Activated naive CD8-positive, alpha-beta T cell treated with anti-CD3 and anti-CD28 coated beads for 36 hours (primary cell): ENCODE measurements at places on chromosomes 3 and 15.
A peak's percentile ranks its signal among the peaks of the same experiment; 100 is the strongest.

GRCh38 chr15:57160823-57161560 is 215.3 kb upstream of the CGNL1 start:
- DNase-seq: no peak

DNA sequence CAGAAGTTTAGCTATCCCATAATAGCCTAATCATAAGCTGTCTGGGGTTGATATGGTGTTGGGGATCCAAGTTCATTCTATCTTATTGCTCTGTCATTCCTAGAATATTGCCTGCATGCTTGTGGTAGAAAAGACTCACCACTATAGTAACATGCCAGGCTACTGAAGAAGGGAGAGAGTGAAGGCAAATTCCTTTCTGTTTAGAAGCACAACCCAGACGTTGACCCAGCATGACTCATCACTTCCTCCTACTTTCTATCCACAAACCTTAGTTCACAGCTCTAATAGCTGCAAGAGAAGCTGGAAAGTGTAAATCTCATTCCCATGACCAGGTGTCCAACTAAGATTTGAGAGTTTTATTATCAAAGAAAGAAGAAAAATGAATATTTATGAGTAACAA is 57.8 kb upstream of the NMD3 start:
- no peak for DNase-seq

GRCh38 chr15:52112203-52112750 is 298 bp downstream of the BCL2L10 start:
- peak; percentile 57 for DNase-seq

DNA sequence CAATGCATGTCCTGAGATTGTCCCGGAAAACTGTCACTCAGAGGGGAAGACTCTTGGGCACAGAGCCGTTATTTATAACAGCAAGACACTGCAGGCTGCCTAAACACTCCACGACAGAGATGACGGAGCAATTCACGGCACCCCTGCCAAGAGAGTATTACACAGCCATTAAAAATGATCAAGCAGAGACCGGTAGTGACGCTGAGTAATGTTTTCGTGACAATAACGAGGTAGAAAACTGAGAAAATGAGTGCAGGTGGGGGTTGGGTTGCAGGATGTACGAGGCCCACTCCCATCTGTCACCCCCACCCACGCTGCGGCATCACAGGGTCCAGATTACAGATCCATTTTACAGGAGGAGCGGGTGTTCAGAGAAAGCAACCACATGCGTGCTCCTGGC is 58.9 kb upstream of the LINGO1 start:
- DNase-seq: no peak

GRCh38 chr15:68610825-68611224 is 32.0 kb downstream of the CORO2B start:
- DNase-seq: no peak

- peak; percentile 29 for DNase-seq
These were observed 99.3 kb upstream of the CHRNA7 start for GRCh38 chr15:31930967-31931366.

DNA sequence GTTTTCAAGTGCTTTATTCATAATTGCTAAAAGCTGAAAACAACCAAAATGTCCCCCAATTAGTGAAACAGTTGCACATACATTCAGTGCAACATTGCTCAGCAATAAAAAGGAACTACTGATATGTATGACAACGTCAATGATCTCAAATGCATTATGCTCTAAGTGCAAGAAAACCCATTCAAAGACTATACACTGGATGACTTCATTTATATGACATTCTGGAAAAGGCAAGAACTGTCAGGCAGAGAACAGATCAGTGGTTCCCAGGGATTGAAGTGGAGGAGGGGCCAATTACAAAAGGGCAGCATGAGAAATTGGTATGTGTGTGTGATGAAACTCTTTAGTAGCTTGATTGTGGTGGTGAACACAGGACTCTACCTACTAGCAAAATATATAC is 585.6 kb downstream of the TBL1XR1 start:
- DNase-seq: no peak

DNA sequence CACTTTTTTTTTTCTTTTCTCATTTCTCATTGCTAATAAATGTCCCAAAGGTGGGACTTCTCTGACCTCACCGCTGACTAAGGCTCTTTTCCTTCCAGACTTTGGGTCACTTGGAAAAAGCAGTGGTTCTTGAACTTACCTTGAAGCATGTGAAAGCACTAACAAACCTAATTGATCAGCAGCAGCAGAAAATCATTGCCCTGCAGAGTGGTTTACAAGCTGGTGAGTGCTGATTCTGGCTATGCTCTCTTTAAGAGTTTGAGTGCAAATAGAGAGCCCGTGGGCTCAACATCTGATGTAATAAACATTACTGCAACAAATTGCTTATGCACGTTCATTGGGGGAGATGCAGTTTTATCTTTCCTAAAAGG is 2.0 kb downstream of the BHLHE40 start:
- no peak for DNase-seq

DNA sequence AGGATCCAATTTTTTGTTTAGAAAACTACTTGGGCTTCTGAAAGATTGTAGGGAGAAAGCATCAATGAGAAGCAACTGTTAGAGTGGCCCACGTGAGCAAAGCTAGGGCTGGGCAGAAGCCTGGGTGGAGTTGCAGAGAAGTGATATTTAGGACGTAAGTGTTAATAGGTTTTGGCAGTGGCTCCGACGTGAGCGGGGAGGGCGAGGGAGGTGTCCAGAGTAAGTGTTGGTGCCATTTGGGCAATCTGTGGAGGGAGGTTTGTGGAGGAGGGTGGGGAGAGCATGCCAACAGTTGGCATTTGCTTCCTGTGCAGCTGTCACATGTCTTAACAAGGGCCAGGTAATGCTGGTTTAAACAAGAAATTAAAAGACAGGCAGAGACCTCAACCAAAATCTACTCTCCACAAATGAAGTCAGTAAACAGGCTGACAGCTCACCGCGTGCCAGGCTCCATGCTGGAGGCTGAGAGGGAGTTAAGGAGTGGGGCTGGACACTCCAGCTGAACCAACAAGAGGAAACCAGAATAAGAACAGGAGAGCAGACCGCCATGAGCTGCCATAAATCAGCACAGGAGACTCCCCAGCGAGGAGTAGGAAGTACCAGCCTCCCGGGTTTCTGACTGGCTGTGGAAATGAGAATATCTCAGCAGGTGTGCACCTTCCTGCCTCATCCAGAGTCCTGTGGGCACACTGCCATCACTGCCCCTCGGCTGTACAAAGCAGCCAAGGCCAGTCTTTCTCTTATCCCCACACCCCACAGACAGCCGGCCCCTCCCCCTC is 232.6 kb downstream of the ABHD5 start:
- DNase-seq: no peak

GRCh38 chr15:52256366-52256765 is 39.2 kb downstream of the MYO5C start:
- peak; percentile 59 for DNase-seq

DNA sequence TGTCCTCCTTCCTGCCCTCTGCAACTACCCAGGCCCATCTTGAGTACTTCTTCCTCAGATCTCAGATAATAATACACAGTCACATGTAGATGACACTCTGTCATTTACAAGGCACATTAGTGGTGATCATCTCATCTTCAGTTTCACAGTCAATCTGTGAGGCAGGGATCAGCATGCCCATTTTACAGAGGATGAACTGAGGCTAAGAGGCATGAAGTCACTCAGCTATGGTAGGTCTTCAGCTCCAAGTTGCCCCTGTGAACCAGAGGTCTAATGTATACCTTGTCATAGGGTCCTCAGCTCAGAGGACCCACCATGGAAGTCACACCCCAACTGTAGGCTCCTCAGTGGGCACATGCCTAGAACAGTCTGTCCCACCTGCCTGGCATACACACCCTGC is 4.2 kb upstream of the CILP start:
- no peak for DNase-seq

DNA sequence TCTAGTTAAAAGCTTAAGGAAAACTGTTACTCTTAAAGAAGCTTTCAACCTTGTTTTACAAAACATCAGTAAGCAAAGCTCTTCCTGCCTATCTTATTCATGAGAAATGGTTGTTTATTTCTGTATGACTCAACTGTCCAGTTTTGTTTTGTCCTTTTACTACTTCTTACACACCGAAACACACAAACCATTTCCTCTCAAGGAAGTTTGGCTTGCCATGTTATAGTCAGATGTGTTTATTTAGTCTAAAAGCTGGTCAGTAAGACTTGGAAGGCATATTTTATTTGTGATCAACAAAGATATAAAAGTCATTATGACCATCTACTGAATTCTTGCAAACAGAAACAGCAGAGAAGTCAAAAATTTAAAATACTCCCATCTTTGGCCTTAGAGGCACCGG is 53.2 kb upstream of the RBSN start:
- DNase-seq: no peak

DNA sequence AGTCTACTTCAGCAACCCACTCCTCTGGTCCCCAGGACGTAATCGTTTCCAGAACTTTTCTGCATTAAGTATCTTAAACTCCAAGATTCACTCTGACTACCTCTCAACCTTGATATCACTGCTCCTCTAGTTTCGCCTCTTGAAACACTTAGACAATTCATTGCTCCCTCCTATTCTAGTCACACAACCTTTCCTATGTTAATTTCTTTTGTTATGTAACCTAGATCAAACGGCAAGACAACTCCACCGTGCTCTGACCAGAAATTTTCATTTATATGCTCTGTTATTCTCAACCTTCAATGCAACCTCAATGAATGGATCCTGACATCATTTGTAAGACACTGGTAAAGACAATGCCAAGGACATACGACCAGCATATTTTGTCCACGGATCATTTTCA is 71.3 kb downstream of the CADM2 start:
- no peak for DNase-seq

GRCh38 chr3:168472783-168473182 is 377.1 kb upstream of the GOLIM4 start:
- no peak for DNase-seq

- DNase-seq: no peak
These were observed 197.1 kb upstream of the TPM1 start for GRCh38 chr15:62845241-62846126.

- DNase-seq: no peak
These were observed 17.8 kb upstream of the IREB2 start for GRCh38 chr15:78420220-78420619.

- DNase-seq: no peak
These were observed 23.3 kb downstream of the ZNF710 start for GRCh38 chr15:90024406-90024805.

- no peak for DNase-seq
These were observed 5.1 kb downstream of the PSTPIP1 start for GRCh38 chr15:76999996-77000395.

DNA sequence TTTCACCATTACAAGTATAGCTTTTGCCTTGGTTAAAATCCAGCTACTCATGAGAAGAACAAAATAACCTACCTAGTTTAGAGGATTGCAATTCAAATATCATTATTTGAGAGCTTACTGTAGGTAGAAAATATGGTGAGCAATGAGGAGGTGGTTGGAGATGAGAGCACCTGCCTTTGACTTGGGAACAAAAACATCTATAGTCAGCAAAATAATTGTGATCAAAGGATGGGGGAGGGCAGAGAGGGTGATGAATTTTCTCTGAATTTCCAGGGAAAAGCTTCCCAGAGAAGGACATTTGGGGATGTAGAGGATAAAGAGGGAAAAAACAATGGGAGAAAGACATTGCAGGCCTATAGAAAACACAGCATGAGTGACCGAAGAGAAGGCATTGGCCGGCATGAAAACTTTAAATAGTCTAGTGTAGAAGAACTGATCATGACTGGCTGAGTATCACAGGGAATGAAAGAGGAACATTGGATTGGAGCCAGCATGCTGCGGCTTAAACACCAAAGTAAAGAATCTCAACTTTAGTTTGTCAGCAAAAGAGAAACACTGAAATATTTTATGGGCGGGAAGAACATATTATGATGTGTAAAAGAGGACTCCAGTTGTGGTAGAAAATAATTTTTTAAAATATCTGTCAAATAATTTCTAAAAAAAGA is 581.3 kb downstream of the UNC13C start:
- DNase-seq: no peak

- no peak for DNase-seq
These were observed 60.4 kb downstream of the KBTBD12 start for GRCh38 chr3:127975153-127976029.

GRCh38 chr3:31932990-31933389 is 48.1 kb downstream of the OSBPL10 start:
- no peak for DNase-seq

DNA sequence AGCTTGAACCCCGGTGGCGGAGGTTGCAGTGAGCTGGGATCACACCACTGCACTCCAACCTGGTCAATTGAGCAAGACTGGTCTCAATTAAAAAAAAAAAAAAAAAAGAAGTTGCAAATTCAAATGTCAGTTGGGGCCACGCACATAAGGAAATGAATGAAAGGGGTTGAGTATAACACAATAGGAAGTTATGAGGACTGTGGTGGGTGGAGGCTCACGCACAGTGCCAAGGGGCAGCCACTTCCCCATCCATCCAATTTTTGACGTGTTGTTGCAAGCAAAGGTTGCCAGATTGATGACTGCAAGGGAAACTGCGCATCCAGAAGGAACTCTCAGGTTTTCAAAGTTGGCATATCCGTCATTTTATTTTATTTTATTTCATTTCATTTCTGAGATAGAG is 532.2 kb downstream of the NTRK3 start:
- no peak for DNase-seq

- DNase-seq: no peak
These were observed 44.8 kb downstream of the CCR3 start for GRCh38 chr3:46286947-46287565.

DNA sequence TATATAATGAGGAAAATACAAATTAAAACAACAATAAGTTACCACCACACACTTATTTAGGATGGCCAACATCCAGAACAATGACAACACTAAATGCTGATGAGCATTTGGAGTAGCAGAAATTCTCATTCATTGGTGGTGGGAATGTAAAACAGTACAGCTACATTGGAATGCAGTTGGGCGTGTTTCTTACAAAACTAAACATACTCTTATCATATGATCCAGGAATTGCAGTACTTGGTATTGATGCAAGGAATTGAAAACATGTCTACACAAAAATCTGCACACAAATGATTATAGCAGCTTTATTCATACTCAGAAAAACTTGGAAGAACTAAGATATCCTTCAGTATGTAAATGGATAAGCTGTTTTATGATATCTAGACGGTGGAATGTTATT is 594.2 kb downstream of the ZBBX start:
- no peak for DNase-seq

DNA sequence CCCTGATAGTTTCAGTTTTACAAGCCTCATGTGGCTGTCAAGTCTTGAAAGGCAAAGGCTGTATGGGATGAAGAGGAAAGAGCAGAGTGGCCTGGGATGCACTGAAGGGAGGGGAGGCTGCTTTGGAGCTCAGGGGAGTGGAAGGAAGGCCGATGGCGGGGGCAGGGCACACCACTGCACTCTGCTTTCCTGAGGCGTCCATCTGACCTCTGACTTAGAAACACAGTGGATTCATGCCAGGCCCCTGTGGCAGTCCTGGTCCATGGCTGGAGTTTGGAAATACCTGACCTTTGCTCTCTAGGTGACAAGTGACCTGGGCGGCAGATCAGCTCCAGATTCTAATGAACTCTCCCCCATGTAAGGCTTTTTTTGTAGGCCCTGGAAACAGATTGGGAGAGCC is 19.0 kb downstream of the FAH start:
- no peak for DNase-seq

GRCh38 chr3:99172736-99173657 is 271.5 kb upstream of the DCBLD2 start:
- no peak for DNase-seq

GRCh38 chr3:174775603-174776002 is 83.5 kb upstream of the NAALADL2 start:
- DNase-seq: no peak
